ENCODE measurements at places on chromosomes 2 and 18. TPM values are rescaled to one million over a fixed set of nuclear protein-coding genes. Genes with fewer than 3 reads are reported as not detected.
A peak's percentile ranks its signal among the peaks of the same experiment; 100 is the strongest.

- no peak for DNase-seq
Observed at GRCh38 chr2:71661782-71662181, 208.4 kb downstream of the DYSF start.

DNA sequence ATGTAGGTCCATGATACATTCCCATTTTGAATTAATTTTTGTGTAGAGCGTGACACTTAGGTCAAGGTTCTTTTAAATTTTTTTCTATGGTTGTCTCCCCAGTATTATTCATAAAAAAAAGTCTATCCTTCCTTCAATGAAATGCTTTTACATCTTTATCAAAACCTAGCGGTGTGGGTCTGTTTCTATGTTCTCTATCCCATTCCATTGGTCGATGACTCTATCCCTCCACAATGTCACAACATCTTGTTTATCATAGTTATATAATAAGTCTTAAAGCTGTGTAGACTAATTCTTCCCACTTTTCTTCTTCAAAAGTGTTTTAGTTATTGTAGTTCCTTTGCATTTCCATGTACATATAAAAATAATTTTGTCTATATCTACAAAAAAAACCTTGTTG lies 47.2 kb upstream of the GPR17 start:
- DNase-seq = no peak

- peak; percentile 49 for DNase-seq
Observed at GRCh38 chr2:217877866-217878265, 124.9 kb downstream of the TNS1 start.

Gene RGPD3
- not detected for total RNA-seq

Gene AFF3
- 17.8 TPM for total RNA-seq

All from right cardiac atrium (tissue), 5 donors.